ENCODE measurements at places on chromosomes 7 and 10.

DNA sequence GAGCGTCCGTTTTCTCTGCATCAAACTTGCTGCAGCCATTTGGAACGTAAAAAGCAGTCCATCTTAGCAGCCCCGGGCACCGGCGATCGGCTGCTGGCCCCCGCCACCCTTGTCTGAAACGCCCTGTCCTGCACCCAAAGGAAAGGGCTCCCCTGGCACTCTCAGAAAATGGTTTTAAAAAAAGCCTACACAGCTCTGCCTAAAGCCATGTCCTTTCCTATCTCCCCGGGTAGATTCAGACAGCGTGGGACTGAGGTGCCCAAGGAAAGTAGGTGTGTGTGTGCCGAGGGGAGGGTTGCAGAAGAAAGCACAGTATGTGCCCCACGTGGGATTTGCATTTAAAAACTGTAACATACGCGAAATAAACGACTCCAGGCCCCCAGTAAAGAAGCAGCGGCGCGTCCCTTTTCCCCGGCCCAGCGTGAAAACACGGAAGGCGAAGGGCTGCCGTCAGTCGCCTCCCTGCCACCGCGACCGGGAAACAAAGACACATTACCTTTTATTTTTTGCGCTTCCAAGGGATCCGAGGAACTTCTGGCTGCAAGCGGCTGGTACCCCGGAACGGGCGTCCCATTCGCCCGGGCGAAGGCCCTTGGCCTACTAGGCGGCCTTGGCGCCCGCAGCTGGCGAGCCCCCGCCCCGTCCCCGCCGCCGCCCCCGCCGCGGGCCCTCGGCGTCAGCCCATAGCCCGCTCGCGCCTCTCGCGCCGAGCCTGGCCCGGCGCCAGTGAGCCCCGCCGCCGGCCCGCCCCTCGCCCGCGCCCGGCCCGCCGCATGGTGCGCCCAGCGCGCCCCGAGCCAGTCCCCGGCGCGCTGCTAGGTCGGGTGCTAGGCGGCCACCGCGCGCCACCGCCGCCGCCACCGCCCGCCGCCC, 304.6 kb downstream of the PRPF18 start:
- peak; percentile 59 for DNase-seq

DNA sequence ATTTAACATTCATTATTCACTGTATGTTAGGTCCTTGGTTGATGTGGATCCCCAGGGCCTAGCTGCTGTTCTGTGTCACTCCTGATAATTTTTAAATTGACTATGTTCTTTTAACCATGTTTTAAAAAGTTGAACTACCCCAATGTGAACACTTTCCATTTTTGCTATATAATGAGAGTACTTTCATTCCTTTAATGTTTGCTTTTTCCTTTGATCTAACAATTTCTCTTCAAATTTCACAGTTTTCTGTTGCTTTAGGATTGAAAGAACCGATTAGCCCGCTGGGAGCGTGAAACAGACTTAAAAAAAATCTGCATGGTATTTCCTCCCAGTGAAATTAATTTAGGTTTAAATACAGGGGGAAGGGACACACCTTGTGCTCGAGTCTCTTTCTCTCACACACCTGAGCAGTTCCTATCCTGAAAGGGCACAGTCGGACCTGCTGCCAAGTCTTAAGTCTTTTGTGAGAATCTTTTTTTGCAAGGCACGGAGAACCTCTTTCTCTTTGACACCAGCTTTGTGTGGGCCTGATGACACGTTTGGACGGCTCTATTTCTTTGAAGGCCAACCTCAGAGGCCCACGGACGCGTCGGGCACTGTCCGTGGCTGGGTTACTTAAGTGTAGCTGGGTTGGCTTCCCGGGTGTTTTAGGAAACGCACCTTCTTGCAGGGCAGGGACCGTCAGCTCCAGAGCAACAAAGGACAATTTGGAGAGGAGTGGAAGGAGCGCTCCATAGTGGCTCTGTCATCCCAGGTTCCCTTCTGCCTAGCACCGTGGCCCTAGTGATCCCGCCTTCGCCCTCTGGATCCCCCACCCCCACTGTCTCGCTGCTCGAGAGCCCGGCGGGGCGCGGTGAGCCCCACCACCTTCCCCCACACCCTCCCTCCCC, 1.0 kb upstream of the CHN2 start:
- DNase-seq, result no peak

DNA sequence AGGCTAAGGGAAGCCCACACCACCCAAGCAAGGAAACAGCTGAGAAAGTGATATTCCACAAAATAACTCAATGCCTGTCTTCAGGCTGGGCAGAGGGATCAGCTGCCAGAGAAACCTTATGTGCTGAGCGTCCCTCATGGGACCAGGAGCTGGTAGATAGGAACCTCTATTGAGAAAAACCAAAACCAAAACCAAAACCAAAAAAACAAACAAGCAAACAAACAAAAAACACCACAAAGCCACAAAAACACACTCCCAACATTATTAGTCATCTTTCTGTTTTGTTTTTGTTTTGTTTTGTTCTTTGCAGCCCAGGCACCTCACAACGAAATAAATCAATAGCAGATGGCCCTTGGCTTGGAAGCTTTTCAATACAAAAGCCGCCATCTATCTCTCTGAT, 760.8 kb upstream of the CELF2 start:
- DNase-seq, result no peak

DNA sequence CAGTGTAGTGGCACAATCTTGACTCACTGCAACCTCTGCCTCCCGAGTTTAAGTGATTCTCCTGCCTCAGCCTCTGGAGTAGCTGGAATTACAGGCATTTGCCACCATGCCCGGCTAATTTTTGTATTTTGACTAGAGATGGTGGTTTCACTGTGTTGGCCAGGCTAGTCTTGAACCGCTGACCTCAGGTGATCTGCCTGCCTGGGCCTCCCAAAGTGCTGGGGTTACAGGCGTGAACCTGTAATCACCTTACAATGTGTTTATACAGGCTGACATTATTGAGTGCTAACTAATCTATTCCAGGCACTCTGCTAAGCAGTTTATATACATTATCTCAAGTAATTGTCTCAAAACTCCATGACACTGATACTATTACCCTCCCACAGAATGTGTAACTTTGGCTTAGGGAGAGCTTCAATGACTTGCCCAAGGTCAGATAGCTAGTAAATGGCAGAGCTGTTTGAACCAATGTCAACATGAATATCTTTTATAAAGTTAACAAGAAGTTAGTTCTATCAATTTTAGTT, 36.8 kb downstream of the KIFBP start:
- DNase-seq, result no peak

DNA sequence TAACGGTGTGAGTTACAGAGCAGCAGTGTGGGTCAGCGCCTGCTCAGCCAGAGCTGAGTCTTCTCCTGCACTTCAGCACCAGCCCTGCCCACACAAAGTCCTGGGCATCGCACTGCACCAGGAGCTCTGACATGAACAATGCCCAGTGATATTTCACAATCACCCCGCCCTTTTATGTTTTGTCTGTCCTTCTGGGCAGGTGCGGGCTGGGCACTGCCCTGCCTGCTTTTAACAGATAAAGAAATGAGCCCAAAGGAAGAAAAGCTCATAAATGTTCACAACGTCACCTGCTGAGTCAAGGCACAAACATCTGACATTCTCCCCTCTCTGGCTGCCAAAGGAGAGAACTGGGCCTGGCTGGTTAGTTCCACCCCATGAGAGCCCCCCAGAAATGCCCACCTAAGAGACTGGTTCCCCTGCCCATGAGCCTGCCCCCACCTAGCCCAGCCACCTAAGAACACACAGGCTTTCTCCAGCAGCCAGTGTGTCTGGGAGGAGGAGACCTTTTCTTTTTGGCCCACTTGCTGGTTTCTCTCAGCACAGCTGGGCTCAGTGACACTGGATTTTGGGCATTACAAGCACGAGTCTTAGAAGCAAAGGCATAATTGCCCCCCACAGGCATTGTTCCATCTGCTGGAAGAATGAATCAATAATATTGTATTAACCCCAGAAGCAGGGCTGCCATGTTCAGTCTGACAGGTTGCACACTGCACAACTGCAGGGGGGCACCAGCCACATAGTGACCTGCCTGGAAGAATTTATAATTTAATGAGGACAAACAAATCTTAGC, 22.3 kb downstream of the CALML3 start:
- no peak for DNase-seq

DNA sequence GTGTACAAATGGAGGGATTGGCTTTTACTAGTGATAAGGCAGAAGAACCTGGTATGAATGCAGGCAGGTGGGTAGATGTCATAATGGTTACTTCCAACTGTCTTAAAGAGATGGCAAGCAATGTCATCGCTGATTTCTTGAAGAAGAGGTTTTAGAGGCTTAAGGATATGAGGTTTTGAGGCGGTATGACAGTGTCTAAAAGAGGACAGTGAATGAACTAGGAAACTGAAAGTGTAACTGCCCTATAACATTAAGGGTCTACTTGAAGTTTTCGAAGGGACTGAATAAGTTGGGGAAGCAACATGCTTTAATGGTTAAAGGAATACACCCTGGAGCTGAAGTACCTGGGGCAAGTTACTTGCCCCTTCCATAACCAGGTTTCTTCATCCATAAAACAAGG, 70.9 kb downstream of the NDUFB2 start:
- DNase-seq, result peak; percentile 6

DNA sequence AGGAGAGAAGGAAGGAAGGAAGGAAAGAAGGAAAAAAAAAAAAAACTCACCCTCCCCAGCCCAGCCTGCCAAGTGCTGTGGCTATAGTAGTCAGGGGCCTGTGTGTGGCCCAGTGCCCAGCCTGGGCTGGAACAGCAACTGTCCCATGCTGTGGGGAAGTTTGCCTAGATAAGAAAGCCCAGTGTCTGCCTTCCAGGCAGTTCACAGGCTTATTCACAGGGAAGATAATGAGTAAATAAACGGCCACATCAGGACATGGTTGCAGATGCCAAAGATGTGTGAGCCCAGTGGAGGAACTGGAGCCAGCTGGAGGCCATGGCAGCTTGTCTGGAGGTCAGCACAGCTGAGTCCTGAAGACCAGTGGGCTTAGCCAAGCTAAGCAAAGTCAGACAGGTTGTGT, 132.4 kb upstream of the FOXK1 start:
- no peak for DNase-seq

GRCh38 chr7:94335586-94335985, 59.1 kb upstream of the COL1A2 start:
- DNase-seq, result no peak

- DNase-seq, result no peak
These were observed 76.8 kb upstream of the PITRM1 start for GRCh38 chr10:3249307-3249889.

GRCh38 chr7:32142649-32143048, 72.4 kb upstream of the PDE1C start:
- no peak for DNase-seq

- peak; percentile 54 for DNase-seq
These were observed 64.0 kb downstream of the OAT start for GRCh38 chr10:124354411-124355382.

- no peak for DNase-seq
These were observed 174.8 kb downstream of the RTKN2 start for GRCh38 chr10:62093863-62094291.

DNA sequence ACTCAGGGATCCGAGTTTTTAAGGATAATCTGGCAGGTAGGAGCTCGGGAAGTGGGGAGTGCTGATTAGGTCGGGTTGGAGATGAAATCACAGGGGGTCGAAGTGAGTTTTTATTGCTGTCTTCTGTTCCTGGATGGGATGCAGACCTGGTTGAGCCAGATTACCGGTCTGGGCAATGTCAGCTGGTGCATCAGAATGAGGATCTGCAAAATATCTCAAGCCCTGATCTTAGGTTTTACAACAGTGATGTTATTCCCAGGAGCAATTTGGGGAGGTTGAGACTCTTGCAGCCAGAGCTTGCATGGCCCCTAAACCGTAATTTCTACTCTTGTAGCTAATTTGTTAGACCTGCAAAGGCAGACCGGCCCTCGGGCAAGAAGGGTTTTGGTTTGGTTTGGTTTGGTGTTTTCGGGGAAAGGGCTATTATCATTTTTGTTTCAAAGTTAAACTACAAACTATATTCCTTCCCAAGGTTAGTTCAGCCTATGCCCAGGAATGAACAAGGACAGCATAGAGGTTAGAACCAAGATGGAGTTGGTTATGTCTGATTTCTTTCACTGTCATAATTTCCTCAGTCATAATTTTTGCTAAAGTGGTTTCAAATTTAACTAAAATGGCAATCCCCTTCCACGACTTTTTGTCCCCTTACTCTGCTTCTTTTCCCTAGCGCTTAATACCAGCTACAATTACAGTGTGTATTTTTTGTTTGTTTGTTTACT, 20.6 kb upstream of the PIK3CG start:
- DNase-seq, result no peak

- no peak for DNase-seq
These were observed 222.2 kb downstream of the NEBL start for GRCh38 chr10:20674926-20675325.

DNA sequence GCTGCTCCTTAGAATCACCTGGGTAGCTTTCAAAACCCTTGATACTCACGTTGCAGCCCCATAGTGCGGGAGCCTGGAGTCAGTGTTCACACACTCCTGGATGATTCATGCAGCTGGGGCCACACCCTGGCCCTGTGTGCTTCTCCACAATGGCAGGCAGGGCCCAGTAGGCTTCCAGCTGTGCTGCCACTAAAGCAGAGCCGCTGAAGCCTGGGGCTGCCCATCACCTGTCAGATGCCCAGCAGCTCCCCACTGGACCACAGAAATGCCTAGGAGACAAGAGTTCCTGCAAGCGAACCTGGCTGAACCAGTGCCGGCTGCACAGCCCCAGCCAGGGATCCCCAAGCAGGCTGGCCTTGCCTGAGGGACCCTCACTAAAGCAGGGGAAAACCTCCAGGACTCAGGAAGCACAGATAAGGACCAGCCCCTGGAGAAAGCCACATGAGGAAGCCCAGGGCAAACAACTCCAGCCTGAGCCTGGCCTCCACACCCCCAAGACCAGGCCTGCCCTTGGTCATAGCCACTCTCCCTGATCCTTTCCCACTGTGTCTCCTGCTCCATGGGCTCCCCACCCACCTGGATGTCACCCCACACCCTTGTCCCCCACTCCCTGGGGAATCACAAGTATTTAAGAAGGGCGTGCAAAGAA, 111.9 kb downstream of the GRID1 start:
- no peak for DNase-seq

GRCh38 chr7:133201470-133201869, 51.4 kb upstream of the EXOC4 start:
- no peak for DNase-seq

Data from GM20000 (cell line).